Effector CD8-positive, alpha-beta T cell (primary cell): ENCODE measurements at places on chromosomes 2 and 18.

GRCh38 chr2:150672311-150672710 is 184.8 kb upstream of the RND3 start:
- DNase-seq, result no peak

DNA sequence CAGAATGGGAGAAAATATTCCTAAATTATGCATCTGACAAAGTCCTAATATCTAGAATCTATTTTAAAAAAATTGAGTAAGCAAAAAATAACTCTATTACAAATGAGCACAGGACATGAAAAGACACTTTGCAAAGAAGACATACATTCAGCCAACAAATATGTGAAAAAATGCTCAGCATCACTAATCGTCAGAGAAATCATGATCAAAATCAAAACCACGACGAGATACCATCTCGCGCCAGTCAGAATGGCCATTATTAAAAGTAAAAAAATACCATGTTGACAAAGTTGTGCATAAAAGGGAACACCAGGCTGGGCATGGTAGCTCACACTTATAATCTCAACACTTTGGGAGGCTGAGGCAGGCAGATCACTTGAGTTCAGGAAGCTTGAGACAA is 63.5 kb downstream of the EVA1A start:
- DNase-seq, result no peak

- DNase-seq, result no peak
Observed at GRCh38 chr2:163626639-163627109, 109.1 kb downstream of the FIGN start.

DNA sequence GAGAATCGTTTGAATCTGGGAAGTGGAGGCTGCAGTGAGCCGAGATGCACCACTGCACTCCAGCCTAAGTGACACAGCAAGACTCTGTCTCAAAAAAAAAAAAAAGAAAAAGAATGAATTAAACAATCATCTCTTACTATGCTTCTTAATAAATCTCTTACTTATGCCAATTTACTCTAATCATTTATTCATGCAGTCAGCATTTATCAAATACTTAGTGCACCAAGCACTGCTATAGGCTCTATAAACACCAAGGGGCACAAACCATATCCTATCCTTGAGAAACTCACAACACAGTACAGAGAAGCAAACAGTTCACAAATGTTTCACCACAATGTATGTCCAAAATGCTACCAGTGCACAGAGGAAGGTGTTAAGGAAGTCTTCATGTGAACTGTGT is 189.4 kb downstream of the PDE11A start:
- no peak for DNase-seq

- DNase-seq, result no peak
Observed at GRCh38 chr18:26792661-26793060, 72.8 kb downstream of the AQP4 start.
